ENCODE measurements at places on chromosomes 3 and 15. TPM values are rescaled to one million over a fixed set of nuclear protein-coding genes. Genes with fewer than 3 reads are reported as not detected.

DRD3 gene
- total RNA-seq, result not detected

DNA sequence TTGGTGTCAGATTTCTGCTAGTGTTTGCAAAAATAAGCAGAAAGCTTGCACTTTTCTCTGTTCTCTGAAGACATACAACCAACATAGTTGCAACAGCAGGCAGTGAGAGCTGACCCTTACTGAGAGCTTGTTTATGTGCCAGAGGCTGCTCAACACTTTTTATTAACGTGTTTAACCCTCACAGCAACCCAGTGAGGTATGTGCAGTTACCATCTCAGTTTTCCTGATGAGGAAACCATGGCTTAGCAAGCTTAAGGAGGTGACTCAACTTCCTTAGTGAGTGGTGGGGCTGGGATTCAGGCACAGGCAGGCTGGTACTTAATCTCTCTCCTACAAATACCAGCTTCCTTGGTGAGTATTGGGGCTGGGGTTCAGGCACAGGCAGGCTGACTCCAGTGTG lies 158.1 kb upstream of the CTDSPL start:
- no peak for DNase-seq

- no peak for DNase-seq
These were observed 90.7 kb downstream of the TMEM266 start for GRCh38 chr15:76150513-76150912.

- DNase-seq, result no peak
These were observed 2.0 kb upstream of the SLC24A1 start for GRCh38 chr15:65619626-65620290.

- no peak for DNase-seq
These were observed 4.0 kb upstream of the SLC25A38 start for GRCh38 chr3:39378957-39379777.

DNA sequence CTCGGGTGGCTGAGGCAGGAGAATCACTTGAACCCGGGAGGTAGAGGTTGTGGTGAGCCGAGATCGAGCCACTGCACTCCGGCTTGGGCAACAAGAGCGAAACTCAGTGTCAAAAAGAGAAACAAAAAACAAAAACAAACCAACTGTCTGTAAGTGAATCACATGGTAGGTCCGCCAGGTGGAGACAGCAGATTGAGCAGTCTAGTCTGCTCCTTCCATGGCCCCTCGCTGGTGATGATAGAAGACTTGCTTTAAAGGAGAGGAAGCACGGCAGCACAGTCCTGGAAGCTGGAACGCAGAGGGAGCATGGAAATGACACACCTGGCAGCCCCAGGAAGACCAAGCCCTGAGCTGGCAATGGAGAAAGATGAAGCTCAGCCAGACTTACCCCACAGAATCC lies 31.4 kb upstream of the MGLL start:
- DNase-seq, result no peak

DNA sequence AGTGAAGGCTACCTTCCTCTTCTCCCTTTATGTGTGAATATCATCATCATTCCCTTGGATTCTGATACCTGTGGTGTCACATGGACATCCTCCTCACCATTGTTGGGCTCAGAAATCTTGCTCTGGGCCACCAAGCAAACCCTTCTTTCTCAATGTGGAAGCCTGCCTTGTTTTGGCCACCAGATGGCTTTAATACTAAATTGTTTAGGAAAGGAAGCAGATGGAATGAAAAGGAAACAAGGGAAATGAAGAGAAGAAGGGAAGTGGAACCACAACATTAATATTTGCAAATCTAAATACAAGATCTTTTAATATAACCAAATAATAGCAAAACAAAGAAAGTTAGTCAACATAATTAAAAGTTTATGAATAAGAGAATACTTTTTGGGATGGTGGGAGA lies 14.0 kb downstream of the FAM227B start:
- no peak for DNase-seq

ZNF609 gene
- 22.4 TPM for total RNA-seq

DNA sequence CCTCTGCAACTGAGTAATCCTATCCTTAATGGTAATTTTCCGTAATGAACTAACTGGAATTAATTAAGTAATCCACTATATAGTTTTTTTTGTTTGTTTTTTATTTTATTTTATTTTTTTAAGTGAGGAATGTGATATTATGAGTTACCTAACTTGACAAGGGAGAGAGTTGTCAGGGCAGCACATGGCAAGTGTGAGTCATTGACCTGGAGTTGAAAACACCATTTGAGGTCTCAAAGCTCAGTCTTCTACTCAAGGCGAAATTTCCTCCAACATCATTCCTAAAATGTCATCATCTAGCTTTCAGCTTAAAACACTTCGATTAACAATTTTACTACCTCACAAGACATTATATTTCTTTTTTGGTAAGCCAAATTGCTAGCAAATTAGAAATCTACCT lies 87.8 kb downstream of the NECTIN3 start:
- no peak for DNase-seq

DNA sequence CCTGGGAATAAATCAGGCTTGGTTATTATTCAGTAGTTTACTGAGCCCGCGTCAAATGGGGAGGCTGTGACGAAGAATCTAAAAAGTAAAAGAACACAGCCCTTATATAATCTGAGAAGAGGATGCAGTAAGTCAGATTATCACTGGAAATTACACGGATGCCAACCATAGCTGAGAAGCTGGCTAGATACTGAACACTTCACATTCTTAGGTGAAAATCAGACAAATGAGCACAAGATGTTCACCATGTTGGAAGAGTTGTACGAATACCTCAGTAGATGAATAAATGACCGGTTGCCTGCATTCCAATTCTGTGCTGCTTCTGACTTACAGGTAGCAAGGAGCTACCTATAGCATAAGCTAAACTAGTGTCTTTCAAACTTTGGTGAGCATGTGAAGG lies 254.3 kb downstream of the THRB start:
- DNase-seq, result no peak

DNA sequence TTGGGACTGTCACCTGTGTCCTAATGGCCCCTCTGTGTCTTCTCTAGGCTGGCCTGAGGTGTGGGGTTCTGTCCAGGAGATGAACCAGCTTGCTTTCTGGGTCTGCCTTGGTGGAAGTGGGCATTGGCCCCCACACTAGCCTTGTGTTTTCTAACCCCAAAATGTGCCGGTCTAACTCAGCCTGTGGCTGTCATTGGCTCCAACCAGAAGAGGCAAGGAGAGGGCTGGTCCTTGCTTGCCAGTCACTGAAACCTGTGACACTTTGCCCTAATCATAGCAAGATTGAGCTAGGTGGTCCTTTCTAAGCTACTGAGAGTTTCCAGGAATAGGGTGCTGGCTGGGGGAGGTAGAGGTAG lies 2.2 kb downstream of the C15orf39 start:
- DNase-seq, result no peak

GRCh38 chr15:69164807-69165636 lies 4.6 kb downstream of the GLCE start:
- no peak for DNase-seq

SPTBN5 gene
- total RNA-seq, result 1.7 TPM

DIS3L gene
- total RNA-seq, result 27.3 TPM

GRCh38 chr3:128872282-128872681 lies 7.1 kb upstream of the ACAD9 start:
- no peak for DNase-seq

IP6K1 gene
- 27.5 TPM for total RNA-seq

KLHL6 gene
- 3.1 TPM for total RNA-seq

GRCh38 chr3:52623234-52623792 lies 62.4 kb downstream of the PBRM1 start:
- no peak for DNase-seq

- DNase-seq, result no peak
These were observed 111.3 kb downstream of the AKAP13 start for GRCh38 chr15:85491691-85492090.
